ENCODE measurements at places on chromosomes 16 and 17.

- DNase-seq = no peak
Measured at GRCh38 chr16:4006397-4006999, 109.7 kb downstream of the ADCY9 start.

GRCh38 chr16:84919708-84920107 is 91.6 kb downstream of the ZDHHC7 start:
- DNase-seq = no peak

GRCh38 chr16:48188449-48189102 is 32.8 kb upstream of the ABCC12 start:
- no peak for DNase-seq

GRCh38 chr17:74964988-74965622 is 7.5 kb downstream of the HID1 start:
- no peak for DNase-seq

- no peak for DNase-seq
Measured at GRCh38 chr16:88456356-88457292, 3.5 kb downstream of the ZFPM1 start.

DNA sequence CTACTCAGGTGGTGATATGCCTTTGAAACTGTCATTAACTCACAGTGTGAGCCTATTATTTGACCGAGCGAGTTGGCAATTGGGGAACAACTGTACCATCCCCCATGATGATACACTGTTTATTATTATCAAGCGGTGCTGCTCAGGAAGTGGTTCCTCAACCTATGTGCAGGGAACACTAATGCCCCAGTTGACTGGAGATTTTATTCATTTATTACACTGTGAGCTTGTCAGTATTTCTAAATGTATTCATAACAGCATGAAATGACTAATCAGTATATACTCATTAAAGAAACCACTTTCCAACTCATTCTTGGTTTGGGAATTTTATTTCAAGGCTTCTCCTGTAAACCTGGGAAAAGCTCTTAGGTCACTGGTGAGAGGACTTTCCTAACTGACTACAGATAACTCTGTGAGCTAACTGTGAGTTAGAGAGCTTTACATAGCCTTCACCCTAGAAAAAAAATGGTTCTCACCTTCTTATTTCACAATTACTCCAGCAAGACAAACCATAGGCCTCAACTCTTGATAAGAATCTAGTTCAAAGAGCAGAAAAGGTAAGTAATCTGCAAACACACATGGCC is 42.4 kb downstream of the NXPH3 start:
- no peak for DNase-seq

- peak; percentile 17 for DNase-seq
Measured at GRCh38 chr17:77076124-77076830, 64.5 kb upstream of the SEC14L1 start.

DNA sequence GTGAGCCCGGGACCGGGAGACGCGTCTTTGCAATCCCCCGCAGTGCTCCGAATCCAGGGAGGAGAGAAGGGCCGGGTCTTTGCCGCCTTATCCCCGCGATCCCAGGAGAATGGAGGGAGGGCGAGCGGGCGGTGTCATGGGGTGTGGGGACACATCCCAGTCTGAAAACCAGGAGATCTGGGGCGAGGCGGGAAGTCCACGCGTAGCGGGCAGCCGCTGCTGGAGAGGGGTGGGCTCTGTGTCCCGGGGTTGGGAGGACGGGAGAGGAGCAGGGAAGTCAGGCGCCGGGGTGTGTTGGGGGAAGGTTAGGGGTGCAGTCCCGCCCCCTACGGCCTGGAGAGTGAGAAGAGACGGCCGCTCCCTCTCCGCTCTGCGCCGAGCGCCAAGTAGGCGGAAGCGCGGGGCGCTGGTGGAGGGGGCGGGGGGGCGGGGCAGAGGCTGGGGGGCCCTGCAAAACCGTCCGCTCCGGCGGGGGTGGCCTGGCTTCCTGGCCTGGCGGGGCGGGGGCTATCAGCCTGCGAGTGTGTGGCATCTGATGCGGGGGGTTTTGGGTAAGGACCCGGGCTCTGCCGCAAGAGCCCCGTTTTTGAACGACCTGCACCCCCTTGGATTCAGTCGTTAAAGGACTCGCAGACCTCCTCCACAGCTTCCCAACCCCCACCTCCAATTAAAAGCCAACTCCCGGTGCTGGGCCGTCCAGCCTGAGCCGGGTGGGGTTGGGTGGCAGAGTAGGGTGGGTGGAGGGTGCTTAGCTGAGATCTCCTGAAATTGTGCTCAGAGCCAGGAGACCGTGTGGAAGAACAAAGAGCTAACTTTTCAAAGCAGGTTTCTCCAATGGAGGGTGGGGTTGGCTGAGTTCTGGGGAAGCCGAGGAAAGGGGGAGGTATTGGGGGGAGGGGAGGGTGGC is 654 bp downstream of the LASP1 start:
- no peak for DNase-seq

GRCh38 chr17:740240-741017 is 8.0 kb downstream of the TLCD3A start:
- DNase-seq = no peak

GRCh38 chr17:67868176-67868575 is 42.9 kb downstream of the BPTF start:
- no peak for DNase-seq

DNA sequence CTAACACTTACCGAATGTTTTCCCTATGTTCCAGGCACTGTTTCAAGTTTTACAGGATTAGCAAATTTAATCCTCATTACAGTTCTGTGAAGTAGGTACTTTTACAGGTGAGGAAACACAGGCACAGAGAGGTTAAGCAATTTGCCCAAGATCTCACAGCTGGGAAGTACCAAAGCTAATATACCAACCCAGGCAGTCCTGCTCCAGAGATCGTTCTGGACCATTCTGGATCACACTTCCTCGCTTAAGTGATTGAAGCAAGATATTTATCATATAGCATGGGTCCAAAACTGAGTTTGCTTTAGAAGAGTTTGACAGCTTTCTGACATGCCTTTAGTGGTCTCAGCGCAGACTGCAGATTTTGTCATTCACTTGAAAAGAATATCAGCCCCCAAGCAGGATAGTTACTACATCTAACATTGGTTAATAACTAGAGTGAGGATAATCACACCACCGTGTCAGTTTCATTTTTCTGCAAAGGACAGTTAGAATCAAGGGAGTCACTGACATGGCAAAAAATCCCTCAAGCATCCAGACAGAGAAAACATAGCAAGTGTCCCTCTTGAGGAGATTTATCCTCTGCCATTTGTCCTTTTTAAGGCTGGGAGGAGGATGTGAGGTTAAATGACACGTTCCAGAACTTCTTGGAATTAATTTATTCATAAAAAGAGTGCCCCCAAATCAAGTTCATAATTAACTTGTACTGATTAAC is 5.1 kb downstream of the HS3ST3B1 start:
- no peak for DNase-seq

DNA sequence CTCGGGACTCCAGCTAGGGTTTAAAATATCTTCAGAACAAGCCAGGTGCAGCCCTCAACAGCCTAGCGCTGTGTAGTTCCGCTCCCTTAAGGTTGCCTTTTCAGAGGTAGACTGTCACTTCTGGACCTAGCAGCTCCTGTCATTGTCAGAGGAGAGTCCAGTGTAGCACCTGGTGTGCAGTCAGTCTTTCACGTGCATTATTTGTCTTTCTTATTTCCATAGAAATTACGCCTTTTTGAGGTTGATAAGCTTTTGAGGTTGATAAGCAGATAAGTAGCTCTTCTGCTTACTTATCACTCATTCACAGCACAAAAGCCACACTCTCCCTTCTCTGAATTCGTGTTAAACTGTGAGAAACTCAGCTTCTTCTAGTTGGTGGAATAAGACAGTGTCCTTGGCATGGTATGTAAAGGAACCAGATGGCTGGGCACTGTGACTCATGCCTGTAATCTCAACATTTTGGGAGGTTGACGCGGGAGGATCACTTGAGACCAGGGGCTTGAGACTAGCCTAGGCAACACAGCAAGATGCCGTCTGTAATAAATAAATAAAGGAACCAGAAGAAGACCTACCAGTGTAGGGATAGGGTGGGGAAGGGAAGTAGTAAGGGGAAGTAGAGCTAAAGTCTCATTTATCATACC is 10.2 kb downstream of the EEF2K start:
- peak; percentile 62 for DNase-seq

- DNase-seq = peak; percentile 88
Measured at GRCh38 chr17:78315355-78316114, 44.3 kb downstream of the SOCS3 start.

GRCh38 chr17:50608700-50609379 is 25.8 kb upstream of the ABCC3 start:
- no peak for DNase-seq

DNA sequence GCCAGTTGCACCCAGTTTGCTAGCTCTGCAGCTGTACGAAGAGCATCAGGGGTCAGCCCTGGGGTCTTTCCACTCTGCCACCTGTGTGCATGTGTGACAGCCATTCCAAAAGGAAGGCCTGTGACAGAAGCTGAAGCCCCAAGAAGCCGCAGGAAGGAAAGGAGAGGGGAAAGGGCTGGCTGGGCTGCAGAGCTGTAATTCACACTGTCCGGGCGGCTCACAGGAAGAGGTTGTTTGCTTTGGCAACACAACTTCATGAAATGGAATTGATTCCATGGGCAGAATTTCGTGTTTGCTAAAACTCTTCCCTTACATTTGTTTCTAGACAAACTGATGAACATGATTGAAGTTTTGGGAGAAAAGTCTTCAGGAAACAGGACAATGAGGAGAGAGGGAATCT is 14.8 kb downstream of the TMEM204 start:
- DNase-seq = peak; percentile 41

DNA sequence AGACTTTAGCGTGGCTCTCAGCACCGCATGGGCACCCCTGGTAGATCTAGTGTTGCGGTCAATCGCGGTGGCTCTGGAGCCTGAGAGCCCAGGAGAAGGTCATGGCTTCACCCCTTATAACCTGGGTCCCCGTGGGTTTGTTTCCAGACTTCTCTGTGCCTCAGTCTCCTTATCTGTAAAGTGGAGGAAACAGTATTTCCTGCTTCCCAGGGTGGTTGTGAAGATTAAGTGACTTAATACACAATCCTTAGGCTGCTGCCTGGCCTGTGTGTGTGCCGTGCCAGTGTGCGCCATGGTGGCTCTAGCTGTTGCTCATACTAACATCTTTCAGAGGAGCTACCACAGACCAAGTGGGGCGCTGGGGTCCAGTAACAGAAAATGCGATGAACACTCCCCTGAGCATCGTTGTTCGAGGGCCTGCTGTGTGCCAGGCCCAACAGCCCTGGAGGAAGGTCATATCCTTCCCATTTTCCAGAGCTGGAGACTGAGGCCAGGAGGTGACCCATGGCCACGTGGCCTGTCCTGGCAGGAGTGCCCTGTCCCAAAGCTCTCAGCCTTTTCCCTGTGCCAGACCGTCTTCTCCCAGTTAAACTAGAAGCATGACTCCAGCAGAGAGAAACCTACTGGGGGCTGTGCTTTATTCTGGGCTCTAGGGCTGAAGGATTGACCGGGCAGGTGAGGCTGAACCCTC is 70.1 kb downstream of the CMIP start:
- DNase-seq = no peak

DNA sequence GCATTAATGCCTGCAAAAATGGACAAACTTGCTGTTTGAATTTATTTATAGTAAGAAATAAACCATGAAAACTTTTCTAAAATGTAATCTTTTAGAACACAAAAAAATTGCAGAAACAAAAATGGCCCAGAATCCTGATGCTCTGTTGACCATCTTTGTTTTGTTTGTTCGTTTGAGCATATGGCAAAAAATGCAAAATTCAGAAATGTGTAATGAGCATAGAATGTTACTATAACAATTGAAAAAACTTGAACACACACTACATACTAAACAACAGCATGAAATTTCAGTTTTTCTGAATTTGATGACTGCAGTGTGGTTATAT is 1.1 kb upstream of the KPNA2 start:
- no peak for DNase-seq

DNA sequence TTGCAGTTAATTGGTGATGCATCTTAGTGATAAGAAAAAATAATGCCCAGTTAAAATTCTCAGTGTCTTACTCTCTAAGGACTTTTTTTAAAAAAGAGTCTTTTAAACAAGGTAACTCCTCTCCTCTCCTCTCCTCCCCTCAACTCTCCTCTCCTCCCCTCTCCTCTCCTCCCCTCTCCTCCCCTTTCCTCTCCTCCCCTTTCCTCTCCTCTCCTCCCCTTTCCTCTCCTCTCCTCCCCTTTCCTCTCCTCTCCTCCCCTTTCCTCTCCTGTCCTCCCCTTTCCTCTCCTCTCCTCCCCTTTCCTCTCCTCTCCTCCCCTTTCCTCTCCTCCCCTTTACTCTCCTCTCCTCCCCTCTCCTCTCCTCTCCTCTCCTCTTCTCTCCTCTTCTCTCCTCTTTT is 675.9 kb upstream of the RBFOX1 start:
- DNase-seq = no peak

DNA sequence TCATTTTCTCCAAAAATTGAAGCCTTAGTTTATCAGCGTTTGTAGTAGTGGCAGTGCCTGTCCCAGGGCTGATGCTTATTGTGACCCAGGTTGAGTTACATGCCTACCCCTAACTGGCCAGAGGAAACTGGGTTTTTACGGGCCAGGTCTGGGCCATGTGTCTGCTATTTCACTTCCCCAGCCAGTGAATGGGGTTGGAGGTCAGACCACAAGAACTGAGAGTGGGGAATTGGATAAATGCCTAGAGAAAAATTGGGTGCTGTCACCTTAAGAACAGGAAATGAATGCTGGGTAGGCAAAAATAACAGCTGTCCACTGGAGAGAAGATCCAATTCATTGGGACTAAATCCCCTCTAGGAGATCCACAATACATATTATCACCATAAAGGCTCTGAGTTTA is 5.2 kb downstream of the ADPRM start:
- DNase-seq = peak; percentile 56

DNA sequence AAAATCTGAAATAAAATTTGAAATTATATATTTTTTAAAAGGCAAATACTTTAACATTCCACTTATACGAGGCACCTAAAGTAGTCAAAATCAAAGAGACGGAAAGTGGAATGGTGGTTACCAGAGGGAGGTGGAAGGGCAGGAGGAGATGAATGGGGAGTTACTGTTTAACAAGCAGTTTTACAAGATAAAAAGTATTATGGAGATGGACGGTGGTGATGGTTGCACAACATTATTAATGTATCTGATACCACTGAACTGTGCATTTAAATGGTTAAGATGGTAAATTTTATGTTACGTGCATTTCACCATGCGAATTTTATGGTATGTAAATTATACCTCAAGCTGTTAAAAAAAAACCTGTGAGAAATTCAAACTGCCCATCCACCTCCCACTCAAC is 5.4 kb downstream of the CMC2 start:
- DNase-seq = no peak

DNA sequence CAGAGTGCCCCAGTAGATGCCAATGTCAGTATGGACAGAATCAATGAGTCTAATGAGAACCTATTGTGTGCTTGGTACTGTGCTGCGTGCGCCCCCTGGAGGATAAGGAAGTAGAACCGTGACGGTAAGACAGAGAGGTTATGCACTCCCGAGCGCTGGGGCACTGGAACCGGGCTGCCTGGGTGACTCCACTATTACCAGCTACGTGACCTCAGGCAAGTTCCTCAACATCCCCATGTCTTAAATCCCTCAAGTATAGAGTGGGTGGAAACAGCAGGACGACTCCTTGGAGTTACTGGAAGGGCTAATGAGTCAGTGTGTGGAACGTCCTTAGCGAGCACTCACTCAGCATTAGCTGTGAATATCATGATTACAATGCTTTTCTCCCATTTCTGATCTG is 16.2 kb downstream of the CHST4 start:
- peak; percentile 23 for DNase-seq
